ENCODE measurements at places on chromosomes 4 and X.

GRCh38 chr4:182429896-182430295 lies 186.7 kb downstream of the TENM3 start:
- no peak for DNase-seq

- DNase-seq: no peak
These were observed 40.0 kb downstream of the NELFA start for GRCh38 chr4:1968686-1969295.

GRCh38 chrX:33041141-33041540 lies 170.2 kb downstream of the DMD start:
- DNase-seq: no peak

DNA sequence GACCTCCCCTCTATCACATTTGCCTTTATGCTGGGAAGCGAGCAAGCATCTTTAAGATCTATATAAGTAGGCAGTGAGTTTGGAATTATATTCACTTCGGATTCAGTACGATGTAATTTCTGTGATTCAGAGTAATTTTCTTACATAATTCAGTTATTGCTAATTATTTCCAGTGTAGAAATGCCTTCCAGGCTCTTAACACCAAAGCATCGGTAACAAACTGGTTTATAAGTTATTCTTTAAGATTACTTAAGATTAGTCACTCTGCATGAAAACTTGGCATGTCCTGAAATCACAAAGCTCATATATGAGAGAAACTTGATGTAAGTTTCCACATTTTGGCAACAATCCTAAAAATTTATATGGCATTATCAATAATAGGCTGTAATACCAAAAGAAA lies 120.8 kb downstream of the ADAMTS3 start:
- DNase-seq: no peak

DNA sequence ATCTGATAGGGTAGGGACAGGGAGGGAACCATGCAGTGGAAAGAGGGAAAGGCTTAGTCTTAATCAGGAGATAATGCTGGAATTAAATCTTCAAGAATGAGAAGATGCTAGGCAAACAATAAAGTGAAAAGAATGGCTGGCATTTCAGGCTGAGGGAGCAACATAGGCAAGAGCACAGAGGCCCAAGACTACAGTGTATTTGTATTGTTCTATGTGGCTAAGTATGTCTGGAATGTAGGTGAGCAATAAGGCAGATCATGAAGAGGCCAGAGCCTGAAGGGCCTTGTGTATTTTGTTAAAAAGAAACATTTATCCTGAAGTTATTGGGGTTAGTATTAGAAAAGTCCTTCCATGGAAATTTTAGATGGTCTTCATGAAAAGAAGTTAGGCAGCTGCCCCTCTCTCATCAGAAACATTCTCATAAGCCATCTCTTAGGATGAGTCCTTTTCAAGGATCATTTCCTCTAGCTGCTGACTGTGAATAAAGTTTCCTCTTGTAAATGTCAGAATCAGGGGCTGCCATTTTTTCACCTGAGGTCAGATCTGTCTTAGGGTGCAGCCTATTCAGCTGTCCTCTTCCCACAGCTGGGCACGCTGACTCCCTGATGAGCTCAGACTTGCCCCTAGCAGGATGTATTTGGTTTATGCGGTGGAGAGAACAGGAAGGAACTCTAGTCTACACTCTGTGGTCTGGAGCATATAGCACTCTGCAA lies 46.3 kb downstream of the ATP10D start:
- no peak for DNase-seq

- DNase-seq: peak; percentile 0
These were observed 235.3 kb downstream of the GPAT3 start for GRCh38 chr4:83771113-83771705.

DNA sequence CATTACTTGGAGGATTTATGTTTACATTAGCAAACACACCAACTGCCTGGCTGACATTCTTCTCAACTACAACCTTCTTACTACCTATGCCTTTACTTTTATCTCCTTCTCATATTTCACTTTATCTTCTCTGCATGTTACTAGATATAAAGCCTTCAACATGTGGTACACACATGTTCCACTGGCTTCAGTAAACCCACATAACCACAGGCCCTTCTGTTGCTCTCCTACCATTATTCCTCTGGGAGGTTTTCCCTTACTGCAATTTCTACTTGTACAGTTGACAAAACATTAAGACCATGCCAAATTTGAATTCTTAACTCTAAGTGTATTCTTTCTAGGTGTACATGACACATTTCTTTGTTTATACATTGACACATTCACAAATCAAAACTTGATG lies 133.1 kb downstream of the ARAP2 start:
- no peak for DNase-seq

- DNase-seq: peak; percentile 16
These were observed 145.4 kb upstream of the HUWE1 start for GRCh38 chrX:53831662-53832635.

- peak; percentile 36 for DNase-seq
These were observed 660.5 kb upstream of the SPANXN1 start for GRCh38 chrX:144586756-144587155.

GRCh38 chr4:6469898-6470501 lies 2.4 kb downstream of the PPP2R2C start:
- no peak for DNase-seq

- no peak for DNase-seq
These were observed 26.2 kb upstream of the GPR78 start for GRCh38 chr4:8553991-8554405.
